ENCODE measurements at places on chromosomes 7 and 10.

DNA sequence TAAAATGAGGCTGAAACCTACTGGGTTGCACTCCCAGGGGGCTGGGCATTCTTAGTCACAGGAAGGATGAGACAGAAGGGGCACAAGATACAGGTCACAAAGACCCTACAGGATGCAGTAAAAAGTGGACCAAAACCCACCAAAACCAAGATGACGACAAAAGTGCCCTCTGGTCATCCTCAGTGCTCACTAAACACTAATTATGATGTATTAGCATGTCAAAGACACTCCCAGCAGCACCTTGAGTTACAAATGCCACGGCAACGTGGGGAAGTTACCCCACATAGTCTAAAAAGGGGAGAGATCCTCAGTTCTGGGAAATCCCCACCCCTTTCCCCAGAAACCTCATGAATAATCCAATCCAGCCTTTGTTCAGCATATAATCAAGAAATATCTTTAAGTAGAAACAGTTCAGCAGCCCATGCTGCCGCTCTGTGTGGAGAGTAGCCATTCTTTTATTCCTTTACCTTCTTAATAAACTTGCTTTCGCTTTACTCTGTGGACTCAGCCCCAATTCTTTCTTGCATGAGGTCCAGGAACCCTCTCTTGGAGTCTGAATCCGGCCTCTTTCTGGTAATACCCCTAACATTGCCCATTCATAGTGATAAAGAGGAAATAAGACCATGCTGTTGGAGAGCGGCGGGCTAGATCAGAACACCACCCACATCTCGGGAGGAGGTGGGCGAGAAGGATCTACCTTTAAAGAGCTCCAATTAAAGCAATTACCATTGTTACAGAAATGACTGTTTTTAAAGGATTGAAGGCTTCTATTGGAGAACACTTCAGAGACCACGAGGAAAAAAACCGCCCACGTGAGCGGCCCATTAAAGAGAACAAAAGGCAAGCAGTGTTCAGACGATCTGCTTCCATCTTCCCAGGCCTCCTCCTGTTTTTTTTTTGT, 170.9 kb downstream of the USP6NL start:
- DNase-seq = no peak

DNA sequence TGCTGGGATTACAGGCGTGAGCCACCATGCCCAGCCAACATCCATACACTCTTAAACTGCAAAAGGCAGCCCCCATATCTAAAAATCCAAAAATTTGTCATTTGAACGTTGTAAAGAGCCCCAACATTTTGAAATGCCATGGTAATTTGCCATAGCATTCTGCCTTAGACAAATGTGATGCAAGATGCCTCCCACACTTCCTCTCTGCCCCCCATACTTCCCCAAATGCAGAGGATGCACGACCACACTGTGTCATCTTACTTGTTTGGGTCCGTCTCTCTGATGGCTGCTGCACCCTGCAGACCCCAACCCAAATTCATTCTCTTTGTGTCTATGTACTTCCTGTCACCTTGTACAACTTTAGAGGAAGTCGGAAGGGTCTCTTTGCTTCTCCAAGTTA, 1125.6 kb upstream of the AUTS2 start:
- DNase-seq = no peak

DNA sequence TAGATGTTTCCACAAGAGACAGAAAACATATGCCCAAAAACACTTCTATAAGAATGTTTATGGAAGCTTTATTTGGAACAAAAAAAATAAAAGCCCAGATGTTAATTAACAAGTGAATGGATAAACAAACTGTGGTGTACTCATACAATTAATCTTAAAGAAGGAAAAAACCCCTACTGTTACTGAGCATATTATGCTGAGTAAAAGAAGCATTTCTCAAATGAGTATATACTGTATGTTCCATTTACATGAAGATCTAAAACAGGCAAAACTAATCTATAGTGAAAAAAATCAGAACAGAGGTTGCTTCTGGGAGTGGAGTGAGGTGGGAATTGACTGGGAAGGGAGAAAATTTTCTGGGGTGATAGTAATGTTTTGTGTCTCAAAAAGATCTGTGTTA, 15.5 kb upstream of the ANK3 start:
- DNase-seq = no peak

- DNase-seq = no peak
Measured at GRCh38 chr7:83040484-83040883, 122.2 kb downstream of the PCLO start.

DNA sequence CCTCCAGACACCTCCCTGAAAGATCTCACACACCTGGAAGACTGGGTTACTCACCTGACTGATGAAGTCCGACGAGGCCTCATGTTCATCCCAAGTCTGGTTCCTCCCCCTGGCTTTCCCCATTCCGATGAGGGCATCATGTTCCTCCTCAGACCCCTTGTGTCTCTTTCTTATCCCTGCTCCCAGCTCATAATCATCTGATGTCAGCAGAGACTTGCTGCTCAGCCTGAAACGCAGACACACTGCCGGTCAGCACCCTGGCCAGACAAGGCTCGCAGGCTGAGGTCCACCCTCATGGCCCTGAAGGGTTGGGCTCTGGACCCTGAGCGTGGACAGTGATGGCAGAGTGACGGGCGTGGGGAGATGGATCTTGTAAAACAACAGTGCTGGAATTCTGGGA, 64.3 kb downstream of the TNRC18 start:
- DNase-seq = no peak

- DNase-seq = no peak
Measured at GRCh38 chr10:129462257-129462795, 4.7 kb upstream of the MGMT start.

GRCh38 chr7:128928159-128928813, 9.4 kb upstream of the IRF5 start:
- DNase-seq = no peak

GRCh38 chr10:19119191-19119590, 70.6 kb downstream of the MALRD1 start:
- DNase-seq = no peak

DNA sequence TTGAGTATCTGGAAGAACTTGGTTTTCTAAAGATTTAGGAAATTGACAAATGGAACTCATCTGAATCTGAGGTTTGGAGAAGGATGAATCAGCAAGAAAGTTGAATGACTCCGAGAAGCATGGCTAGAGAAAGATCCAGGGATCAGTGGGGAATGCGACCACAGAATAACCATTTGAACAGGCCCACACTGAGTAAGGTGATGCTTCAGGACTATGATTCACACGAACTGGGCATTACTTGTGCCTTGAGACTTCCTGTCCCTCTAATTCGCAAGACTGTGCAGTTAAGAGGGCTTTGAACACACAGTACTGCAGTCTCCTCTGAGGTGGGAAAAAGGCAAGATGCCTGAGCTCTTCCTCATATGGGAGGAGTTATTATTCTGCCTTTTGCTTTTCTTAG, 395.5 kb upstream of the POM121L12 start:
- DNase-seq = no peak

DNA sequence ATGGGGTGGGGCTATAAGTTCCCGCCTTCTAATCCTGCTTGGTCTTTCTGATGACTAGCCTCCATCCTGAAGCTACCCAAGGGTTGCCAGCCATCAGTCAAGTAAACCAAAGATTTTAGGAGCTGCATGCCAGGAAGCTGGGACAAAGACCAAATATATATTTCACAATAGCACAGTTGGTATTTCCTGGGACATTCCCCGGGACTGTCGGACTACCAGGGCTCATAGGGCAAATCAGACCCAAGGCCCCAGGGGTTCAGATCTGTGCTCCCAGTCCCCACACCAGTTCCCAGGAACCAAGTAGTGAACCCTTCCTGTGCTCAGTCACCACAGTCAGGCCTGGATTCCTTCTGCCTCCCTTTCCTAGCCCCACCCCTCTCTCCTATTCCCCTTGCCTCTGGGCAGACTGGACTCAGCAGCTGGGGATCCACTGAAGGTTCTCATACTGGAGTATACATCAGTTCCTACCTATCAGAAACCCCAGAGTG, 5.7 kb upstream of the CXCL12 start:
- peak; percentile 27 for DNase-seq

DNA sequence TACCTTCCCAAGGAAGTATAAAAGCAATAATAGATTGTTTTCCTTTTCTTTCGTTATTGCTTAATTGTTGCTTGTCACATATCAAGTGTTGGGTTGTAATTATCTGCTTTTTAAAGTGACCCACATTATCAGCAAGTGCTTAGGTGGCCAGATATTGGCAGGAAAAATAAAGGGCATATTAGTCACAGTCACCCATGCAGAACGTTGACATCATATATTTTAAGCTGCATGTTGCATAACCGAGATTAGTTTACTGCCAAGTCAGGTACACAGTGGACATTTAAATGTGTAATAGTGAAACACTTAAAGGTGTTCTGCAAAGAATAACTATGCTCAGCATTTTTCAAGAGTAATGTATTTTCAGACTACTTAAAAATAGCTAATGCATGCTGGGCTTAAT, 11.4 kb downstream of the NEBL start:
- DNase-seq = no peak

DNA sequence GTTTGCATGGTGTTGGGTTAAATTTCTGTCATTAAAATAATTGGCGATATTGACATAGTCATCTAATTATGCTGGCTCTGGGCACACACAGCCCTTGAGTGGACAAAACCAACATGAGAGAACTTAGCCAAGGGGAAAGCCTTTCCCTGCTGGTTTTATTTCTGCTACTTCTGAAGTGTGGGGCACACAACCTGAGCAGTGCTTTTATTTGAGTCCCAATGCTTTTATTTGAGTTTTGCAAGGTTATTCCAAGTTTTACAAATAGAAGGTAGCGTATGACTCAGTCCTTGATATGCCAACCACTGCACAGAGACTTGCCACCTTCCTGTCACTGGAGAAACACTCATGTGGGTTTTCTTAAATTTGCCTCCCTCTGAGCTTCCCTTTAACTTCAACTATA, 145.7 kb downstream of the EGFR start:
- DNase-seq = no peak

GRCh38 chr7:94417901-94418300, 23.2 kb downstream of the COL1A2 start:
- no peak for DNase-seq

DNA sequence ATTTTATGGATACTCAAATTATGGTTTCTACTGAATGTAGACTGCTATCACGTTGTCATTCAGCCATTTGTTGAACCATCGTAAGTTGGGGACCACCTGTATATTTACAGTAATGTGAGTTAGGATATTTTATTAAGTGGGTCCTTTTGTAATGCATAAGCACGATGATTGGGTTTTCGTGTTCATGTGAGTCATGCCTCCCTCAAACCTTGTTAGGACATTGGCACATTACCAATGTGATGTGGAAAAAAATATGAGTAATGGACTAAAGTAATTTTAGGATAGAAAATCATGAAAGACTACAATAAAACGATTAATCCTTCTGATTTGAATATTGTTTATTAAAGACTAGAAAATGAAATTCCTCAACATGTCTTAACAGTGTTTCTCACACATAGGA, 8.7 kb downstream of the SMC3 start:
- DNase-seq = peak; percentile 39

DNA sequence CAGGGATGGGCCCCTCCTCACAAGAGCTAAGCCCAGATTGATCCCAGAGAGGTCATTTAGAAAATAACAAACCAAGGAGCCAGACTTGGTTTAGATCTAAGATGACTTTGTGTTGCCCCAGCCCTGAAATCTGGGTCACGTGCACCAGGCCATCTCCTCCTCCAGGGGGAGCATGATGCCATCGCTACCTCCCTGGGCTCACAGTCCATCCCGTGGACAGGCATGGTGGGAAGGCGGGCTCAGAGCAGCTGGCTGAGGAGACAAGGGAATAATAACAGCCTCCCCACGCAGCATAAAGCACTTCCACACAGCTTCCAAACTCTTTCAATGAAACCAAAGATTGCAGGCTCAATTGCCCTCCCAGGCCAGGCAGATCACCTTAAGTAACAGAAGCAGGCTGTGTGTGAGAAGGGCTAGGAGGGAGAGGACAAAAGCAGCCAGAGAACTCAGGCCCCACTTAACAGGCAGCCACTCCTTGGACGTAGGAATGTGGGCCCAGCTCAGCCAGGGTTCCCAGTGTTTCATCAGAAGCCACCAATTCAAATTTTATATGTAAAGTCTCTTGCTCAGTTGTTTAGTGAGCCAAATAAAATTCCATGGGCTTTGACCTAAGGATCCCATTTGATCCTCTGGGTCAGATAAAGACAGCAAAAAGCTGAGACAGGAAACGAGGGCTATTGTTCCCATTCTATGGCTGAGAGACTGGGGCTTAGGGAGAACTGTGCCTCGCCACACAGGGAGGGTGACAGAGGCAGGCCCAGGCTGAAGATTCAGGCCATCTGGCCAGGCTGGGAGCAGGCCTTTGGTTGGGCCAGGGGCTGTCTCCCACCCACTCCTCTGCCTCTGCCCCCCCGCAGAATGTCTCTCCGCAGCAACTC, 100.2 kb downstream of the COL13A1 start:
- DNase-seq = no peak

- no peak for DNase-seq
Measured at GRCh38 chr10:95346715-95347401, 56.1 kb upstream of the PDLIM1 start.

DNA sequence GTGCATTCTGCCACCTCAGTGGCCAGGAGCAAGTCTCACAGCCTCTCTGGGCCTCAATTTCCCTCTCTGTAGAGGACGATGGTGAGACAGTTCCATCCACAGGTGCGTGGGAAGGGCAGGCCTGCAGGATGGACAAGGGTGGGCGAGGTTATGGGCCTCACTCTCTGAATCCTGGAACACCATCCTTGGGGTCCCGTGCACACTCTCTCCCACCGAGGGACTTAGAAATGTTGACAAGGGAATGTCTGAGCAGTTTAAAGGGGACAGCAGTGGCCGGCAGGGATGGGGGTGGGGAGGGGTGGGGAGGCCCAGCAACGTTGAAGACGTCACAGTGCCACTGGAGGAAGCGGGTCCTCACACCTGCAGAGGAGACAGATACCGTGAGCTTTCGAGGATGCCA, 111.5 kb downstream of the FOXL3 start:
- no peak for DNase-seq

DNA sequence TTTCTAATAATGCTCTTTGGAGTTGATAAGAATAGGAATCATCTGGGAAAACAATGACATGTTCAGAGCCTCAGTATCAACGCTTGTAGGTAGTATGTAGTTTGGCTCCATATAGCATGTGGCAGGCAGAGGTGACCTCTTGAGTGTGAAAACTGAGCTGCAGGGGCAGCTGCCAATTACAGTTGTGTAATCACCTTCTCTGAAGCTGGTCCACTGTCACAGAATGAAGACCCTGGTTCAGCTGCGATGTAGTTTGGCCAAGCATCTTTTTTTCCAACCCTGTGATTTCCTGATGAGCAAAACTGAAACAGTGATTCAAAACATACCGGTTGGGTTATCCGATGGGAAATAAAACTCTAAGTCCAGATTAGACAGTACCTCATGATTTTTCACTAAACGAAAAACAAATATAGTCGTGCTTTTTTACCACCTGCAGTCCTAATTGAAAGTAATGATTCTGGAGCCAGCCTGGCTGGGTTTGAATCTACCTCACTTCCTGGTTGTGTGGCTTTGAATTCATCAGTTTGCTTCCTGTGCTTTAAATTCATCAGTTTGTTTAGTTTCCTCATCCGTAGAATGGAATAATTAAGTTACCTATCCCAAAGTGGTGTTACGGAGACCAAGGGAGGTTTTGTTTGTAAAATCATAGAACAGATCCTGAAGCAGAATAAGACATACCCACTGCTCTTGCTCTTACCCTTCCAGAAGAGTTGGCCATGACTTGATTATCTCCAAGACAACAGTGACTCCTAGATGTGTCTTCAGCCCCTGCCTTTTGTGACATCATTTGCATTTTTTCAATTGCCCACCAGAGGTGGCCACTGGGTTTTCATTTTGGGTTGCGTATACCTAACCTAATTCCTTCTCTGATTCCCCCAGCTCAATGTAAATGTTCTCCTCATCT, 87.4 kb downstream of the CELF2 start:
- no peak for DNase-seq

GRCh38 chr10:120505866-120506265, 48.8 kb downstream of the PLPP4 start:
- peak; percentile 61 for DNase-seq

All from GM04503 (cell line).